Left lobe of liver (tissue), 2 donors: ENCODE measurements at places on chromosomes 3 and 15. TPM values are rescaled to one million over a fixed set of nuclear protein-coding genes. Genes with fewer than 3 reads are reported as not detected.

DNA sequence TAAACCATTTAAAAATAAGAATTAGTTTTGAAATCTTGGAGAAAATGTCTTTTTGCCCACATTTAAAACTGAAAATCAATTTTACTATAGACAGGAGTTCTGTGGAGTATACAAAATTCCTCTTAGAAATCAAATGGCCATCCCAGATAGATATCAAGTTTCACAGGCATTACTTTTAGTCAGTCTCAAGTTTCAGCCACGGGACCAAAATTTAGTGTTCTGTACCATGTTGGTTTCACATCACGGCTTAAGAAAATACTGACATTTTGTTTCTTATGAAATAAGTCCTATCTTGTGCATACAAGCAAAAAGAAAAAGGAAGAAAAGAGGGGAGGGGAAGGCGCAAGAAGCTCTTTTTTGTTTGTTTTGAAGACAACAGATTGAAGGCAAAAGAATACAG is 45.7 kb downstream of the EIF2AK4 start:
- no peak for DNase-seq

- DNase-seq, result no peak
Observed at GRCh38 chr3:23240171-23240785, 37.2 kb downstream of the UBE2E2 start.

Gene IL20RB
- total RNA-seq, result 6.9 TPM

DNA sequence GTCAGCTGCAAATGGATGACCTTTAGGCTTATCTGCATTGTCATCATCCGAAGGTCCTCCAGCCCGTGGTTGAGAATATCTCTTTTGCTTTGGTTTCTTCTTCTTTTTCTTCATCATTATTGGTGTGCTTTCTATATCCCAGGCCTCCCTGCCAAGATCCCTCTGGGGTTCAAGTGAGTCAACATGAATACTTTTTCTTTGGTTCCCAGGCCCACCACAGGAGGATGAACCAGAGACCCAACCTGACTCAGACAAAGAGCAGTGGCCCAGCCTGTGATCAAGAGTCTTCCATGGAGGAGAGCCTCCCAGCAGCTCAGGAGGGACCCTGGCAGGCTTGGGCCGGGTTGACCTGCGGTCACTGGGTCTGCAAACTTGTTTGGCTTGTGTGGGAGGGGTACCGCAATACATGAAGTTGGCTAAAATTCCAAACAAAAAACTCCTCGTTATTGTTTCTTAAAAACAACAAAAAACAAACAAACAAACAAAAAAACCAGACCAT is 104.2 kb downstream of the MAP4 start:
- no peak for DNase-seq

DNA sequence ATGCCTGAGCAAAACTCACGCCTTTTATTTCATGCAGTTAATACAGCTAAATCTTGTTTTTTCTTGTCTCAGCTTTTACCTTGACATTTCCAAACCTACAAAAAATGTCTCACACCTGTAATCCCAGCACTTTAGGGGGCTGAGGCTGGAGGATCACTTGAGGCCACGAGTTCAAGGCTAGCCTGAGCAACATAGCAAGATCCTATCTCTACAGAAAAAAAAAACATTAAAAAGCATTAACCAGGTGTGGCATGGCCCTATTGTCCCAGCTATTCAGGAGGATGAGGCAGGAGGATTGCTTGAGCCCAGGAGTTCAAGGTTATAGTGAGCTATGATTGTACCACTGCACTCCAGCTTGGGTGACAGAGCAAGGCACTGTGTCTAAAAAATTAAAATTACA is 3.9 kb upstream of the TMEM212 start:
- DNase-seq, result no peak

GRCh38 chr3:111591555-111591954 is 3.6 kb downstream of the ZBED2 start:
- DNase-seq, result no peak

DNA sequence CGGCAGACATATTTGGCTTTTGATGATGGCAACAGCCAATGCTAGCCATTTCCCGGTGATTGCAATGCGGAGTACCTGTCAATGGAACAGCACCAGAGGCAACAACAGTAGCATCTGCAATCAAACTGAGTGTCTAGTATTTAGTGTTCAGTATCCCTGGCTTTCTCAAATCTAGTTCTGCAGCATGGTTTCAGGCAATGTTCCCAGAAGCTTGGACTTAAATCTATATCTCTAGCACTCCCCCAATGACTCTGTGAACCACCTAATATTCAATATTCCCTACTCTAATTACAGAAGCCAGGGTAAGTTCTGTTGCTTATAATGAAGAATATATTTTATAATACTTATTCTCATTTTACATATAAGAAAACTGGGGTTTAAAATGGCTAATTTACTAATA is 48.2 kb downstream of the TBL1XR1 start:
- DNase-seq, result no peak

DNA sequence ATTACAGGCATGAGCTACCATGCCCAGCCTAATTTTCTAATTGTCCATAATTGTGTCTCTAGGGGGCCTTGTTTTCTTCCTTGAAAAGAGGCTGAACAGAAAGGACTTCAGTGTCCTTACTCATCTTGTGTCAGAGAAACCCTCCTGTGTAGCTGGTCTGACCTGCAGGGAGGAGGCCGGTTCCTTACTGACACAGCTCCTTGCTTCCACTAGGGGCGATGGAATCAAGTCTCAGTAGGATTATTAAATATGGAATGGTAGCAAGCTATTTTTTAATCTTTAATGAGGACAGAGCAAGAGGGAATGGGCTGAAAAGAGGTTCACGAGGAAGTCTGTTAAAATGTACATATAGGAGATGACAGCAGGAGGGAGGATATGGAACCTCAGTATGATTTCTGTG is 8.6 kb downstream of the LPCAT4 start:
- no peak for DNase-seq

DNA sequence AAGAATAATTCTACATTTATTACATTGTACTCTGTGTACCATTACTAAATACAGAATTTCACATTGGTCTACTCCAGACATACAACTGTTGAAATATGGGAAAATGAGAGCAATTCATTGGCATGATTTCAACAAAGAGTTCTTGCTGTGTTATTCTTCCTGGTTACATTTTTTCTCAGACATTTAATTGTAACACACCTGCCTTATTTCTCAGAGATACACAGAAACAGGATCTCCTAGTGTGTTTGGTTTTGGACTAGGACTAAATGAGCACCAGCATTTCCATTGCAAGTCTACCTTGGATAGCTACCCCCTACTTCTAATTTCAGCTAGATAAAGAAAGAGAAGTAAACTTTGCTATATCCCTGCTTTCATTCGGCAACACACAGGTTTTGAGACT is 274.3 kb upstream of the CNTN4 start:
- no peak for DNase-seq

Gene RFTN1
- 20.9 TPM for total RNA-seq

- peak; percentile 77 for DNase-seq
Observed at GRCh38 chr15:92521624-92522008, 127.9 kb downstream of the ST8SIA2 start.

- no peak for DNase-seq
Observed at GRCh38 chr3:112413074-112413473, 80.1 kb downstream of the CD200 start.

Gene SLC35G2
- total RNA-seq, result 0.70 TPM

- DNase-seq, result no peak
Observed at GRCh38 chr3:191066669-191067068, 132.4 kb upstream of the OSTN start.

- no peak for DNase-seq
Observed at GRCh38 chr15:38091078-38091645, 156.7 kb downstream of the TMCO5A start.

Gene PLSCR2
- not detected for total RNA-seq

DNA sequence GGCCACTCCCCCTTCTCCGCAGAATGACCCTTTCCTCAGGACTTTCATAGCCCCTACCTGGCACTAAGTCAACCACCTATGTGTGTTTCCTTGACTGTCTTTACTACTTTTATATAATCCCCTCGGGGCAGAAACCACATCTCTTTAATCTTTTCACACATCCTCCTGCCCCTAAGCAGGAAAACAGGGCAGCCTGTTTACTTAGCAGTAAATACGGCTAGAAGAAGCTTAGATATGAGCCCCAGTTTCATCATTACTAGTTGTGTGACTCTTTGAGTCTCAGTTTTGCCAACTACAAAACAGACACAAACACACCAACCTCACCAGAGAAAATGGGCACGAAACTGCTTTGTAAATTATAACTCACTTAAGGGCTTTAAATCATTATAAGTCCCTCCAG is 98.3 kb downstream of the CYP19A1 start:
- no peak for DNase-seq

- no peak for DNase-seq
Observed at GRCh38 chr15:62889141-62889661, 153.3 kb upstream of the TPM1 start.

Gene KBTBD13
- total RNA-seq, result not detected

DNA sequence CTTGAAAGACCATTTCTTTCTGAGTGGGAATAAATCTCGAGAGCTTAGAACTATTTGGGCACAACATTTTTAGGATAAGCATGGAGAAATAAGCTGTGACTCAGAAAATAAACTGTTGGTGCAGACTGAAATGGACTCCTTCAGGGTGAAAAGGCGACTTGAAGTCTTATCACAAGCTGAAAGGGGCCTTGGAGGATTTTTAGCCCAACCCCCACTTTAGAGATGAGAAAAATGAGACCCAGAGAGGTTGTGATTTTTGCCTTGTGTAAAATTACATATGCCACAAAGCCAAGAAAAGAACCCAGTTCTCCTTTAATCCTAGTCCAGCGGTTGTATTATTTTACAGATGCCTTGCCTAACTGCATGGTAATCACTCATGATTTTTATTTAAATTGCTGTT is 1.5 kb downstream of the ATP1B3 start:
- DNase-seq, result no peak

- no peak for DNase-seq
Observed at GRCh38 chr15:94070356-94071295, 160.7 kb upstream of the MCTP2 start.

DNA sequence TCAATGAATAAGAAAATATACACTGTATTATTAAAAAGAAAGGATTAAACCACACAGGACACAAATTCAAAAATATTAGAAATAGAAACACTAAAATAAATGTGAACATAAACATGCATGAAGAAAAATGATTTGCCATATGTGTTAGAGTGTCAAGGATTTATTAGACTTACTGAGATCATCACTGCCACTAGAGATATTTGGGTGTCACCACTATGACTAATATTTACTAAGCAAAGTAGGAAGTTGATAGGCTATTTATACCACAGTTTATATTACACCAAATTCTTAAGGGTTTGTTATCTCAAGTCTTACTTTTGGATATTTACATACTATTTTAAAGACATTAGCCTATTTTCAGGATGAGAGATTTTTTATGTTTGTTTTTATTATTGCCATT is 575.0 kb upstream of the SGO1 start:
- DNase-seq, result no peak

GRCh38 chr3:111473550-111473949 is 68.4 kb upstream of the CD96 start:
- DNase-seq, result no peak

Gene TRAK1
- 11.2 TPM for total RNA-seq

Gene CLN6
- total RNA-seq, result 12.2 TPM

DNA sequence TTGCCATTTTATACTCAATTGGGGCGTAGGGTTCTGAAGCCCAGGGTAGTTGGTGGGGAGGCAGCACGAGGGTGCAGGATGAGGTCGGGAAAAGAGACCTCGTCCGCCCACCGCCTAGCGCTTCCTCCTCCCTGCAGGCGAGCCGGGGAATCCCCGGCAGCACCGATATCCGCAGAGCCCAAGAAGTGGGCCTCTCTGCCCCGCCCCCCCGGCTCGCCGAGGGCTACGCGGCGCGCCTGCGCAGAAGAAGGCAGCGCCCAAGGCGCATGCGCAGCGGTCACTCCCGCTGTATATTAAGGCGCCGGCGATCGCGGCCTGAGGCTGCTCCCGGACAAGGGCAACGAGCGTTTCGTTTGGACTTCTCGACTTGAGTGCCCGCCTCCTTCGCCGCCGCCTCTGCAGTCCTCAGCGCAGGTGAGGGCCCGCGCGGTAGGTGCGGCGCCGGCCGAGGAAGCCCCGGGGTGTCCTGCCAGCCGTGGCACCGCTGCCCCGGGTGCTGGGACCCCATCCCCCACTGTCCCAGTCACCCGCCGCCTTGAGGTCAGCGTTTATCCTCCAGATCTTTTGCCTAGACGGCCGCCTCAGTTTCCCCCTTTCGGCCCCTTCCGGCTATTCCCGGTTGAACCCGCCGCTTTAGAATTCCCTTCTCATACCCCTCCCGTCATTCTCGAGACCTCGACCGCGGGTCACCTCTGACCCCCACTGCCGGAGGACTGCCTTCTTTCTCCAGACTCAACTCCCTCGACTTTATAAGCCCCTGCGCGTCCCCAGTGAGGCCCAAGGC is at the start of gene ALAS1:
Gene ALAS1 (plus strand): TSS at position 319 of the 784 bp plus-strand sequence. CDS start 1,082 bp downstream, outside the sequence.
- DNase-seq, result peak; percentile 94

DNA sequence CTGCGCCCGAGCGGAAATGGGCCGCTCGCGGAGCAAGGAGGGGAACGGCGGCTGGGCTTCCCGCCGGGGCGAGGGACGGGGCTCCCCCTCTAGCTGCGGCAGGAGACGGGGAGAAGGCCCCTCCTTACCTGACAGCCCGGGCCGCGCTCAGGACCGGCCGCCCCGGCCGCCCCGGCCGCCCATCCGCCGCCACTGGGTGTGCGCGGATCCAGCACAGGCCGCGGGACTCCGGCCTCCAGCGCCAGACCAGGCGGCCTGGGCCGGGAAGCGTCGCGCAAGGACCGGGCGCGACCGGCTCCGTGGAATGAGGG is 296 bp downstream of the TPRA1 start:
- no peak for DNase-seq

DNA sequence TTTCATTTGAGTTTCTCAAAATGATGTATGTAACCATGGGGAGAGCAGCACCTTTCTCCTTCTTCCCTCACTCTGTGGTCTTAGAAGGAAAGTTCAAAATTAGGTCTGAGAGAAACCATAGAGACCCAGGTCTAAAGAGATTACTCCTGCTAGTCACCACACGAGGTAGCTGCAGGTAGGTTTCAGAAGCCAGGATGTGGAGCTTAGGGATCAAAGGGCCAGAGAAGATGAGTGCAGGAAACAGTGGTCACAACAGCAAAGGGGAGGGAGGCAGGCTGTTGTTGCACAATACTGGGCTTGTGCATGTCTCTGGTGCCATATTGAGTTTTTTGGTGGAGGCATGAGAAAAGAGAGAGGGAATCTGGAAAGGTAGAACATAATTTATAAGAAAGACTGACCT is 583.6 kb downstream of the AGBL1 start:
- no peak for DNase-seq

Gene PRSS50
- total RNA-seq, result 0.13 TPM
